ENCODE measurements at places on chromosomes 1 and 21.
A peak's percentile ranks its signal among the peaks of the same experiment; 100 is the strongest.

- DNase-seq = peak; percentile 79
Observed at GRCh38 chr1:176656257-176656995, 193.5 kb downstream of the PAPPA2 start.

GRCh38 chr1:31502926-31503511, 73.3 kb upstream of the TINAGL1 start:
- DNase-seq = no peak

GRCh38 chr21:37061926-37062592, 10.8 kb downstream of the PIGP start:
- DNase-seq = peak; percentile 24

- peak; percentile 76 for DNase-seq
Observed at GRCh38 chr1:151945725-151946722, 36.7 kb upstream of the THEM4 start.

DNA sequence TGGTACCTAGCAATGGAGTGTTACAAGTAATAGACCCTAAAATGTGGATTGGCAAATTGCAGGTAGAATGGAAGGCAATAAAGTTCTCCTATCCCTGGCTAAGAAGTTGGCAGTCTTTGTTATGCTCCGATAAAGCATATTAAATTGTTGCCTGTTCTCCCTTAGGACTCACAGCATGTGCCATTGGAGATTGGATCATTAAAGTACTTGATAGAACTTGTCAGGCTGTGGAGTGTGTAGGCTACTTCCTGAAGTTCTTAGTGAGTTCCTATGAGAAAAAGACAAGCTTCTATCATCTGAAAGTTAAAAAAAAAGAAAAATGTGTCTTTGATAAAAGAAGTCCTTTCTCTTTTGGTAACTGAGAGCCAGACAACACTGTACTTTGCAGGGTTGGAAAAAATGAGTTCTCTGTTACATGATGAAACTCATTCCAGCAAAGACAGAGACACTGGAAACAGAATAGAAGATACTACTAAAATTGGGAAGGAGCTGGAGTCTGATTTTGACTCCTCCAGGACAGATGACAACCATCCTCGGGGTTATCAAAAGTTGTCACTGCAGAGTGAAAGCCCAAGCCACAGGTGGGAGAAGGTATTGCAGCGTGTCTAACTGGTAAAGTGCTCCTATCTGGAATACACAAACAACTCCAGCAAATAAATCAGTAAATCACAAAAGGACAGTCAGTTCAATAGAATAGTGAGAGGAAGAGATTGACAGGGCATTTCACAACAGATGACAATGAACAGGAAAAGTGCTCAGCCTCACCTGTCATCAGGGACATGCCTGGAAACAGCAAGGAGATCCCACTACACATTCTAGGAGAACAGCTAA, 87.5 kb upstream of the WDR26 start:
- no peak for DNase-seq

DNA sequence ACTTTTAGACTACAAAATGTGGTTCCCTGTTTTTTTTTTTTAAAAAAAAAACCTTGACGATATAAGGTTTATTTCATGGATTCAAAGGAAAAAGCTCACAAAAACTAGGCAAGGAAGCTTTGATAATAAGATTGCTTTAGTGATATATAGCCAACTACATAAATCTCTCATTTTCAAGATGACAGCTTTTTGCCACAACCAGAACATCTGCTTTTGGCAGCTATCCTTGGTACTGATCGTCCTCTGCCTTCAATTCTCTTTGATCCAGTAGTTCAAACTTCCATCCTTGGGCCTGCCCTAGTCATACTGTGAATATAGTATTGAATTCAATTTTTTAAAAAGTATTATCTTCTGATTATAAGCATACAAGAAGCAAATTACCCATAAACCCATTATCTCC, 72.9 kb upstream of the CD53 start:
- DNase-seq = no peak

DNA sequence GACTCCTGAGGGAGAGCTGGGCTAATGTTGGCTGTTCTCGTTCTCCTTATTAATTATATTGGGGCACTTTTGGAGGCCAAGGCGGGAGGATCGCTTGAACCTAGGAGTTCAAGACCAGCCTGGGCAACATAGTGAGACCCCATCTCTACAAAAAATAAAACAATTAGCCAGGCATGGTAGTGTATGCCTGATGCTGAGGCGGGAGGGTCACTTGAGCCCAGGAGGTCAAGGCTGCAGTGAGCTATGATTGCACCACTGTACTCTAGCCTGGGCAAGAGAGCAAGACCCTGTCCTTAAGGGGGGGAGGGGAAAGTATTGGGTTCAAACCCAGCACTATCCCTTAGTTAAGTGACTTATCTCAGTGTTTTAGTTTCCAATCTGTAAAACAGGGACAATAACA, 70.0 kb upstream of the NBPF3 start:
- no peak for DNase-seq

DNA sequence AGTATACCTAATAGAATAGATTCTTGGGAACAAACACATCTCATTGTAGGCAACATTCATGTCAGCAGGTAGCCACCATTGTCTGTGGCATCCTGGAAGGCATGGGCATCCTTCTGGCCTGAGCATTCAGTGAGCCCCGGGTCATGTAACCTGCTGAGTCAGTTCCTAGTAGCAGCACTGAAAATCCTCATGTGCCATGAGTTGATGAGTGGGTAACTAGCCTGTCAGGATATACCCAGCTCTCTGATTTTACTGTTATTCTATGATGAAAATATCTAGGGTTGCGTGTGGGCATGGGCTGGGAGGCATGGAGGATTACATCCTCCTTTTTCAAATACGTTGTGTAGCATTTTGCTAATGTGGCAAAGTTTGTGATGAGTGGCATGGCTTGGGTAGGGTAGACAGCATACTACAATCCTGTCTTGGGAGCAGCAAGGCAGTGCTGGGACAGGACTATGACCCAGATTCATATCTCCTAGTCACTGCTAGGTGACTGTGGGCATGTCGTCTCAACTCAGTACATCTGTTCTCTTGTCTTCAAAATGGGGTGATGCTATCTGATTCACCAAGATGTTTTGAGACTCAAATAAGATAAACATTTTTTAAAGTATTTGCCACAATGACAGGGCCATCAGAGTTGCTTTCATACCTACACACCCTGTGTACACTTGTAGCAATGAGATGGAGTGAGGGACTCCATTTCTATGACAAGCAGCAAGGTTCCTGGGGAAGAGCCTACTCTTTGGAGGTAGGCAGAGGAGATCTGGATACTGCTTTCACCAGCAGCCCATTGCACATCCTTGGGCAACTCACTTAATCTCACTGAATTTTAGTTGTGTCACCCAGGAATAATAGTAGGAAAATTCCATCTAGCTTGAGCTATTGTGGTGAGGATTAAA, 62.5 kb downstream of the CD58 start:
- no peak for DNase-seq

GRCh38 chr1:176205332-176205914, 1.7 kb downstream of the COP1 start:
- no peak for DNase-seq

- no peak for DNase-seq
Observed at GRCh38 chr1:221725735-221726672, 15.9 kb downstream of the DUSP10 start.

DNA sequence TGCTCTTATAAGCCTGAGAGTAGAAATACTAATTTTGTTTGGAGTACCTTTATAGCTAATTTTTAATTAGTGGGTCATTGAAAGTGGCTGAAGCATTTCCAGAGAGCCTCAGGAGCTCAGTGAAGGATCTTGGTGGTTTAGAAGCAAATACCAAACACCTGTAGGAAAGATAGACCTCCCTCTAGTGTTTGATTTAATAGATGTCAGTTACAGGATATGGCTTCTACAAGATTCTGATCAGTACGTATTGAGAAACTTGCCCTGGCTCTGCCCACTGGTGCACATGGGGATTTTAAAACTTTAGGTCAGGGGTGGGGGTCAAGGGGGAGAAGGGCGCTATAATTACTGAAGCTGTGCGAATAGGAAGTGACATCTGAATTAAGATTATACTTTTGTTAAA, 122.2 kb downstream of the POU2F1 start:
- DNase-seq = no peak

- DNase-seq = no peak
Observed at GRCh38 chr1:63307196-63307794, 15.1 kb upstream of the FOXD3 start.

Data from GOT3 (cell line).